Activated naive CD4-positive, alpha-beta T cell treated with Interleukin-2 at 50 U/mL for 16 hours (primary cell): ENCODE measurements at places on chromosomes 5 and 9.

- DNase-seq = no peak
Observed at GRCh38 chr5:110289512-110289810, 437.0 kb downstream of the TMEM232 start.

GRCh38 chr5:142944140-142944539 lies 174.0 kb downstream of the ARHGAP26 start:
- no peak for DNase-seq

GRCh38 chr5:6767481-6768063 lies 54.3 kb downstream of the TENT4A start:
- no peak for DNase-seq

DNA sequence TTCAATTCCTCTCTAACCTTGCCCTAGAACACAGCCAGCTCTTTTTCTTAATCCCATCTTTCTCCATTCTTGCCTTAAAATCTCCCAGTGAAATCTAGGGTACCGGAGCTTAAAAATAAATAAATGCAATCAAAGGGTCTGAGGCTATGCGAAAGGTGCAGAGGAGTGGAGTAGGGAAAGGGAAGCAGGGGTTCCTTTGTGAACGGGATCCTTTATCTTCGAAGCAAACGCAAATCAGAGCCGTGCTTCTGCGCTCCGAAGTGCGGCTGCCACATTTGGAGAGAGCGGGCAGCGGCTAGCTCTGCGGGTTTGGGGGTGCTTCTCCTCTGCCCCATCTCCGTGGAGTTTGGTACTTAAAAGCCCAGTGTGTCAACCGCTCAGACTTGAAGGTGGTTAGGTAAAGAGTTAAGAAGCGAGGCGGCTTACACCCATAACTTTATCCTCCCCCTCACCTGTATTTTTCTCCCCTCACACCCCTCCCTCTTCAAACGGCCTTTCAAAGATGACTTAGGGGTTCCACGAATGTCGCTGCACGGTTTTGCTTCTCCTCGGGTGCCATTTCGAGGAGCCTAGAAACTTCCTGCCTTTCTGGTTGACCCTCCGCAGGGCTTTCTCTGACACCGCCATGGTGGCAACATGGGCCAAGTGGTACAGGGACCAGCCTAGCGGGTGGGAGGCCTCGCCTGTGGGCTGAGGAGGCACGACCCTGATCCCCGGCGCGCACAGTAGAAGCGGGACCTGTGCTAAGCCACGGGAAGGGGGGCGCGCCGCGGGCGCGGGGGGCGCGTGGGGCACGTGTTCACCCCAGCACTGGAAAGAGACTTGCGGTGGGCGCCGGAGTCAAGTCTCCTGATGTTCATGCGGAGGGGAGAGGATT lies 31.7 kb upstream of the NFIB start:
- DNase-seq = no peak

DNA sequence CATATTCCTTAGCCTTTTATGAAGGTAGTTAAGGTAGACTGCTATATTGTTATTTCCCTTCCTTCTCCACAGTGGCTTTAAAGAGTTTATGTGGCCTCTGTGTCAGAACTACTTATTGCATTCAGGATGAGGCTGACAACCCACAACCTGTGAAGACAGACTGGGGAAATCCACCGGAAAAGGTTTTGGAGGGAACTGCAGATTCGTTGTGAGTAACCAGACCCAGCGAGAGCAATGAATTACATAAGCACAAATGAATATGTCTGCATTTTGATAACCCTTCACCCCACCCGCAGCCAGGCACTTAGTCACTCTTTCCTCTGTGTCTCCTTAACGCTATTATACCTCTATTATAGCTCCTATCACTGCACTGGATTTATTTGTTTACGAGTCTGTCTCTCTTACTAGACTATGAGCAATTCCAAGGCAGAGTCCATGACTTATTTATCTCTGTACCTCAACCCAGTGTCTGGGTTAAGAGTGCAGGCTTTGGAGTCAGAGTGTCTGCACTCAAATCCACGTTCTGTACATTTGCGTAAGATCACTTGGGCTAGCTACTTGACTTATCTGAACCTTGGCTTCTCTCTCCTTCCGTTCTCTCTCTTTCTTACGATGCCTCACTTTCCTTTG lies 19.2 kb downstream of the KCTD16 start:
- DNase-seq = peak; percentile 82

GRCh38 chr5:151899399-151899798 lies 25.3 kb downstream of the GLRA1 start:
- no peak for DNase-seq

- DNase-seq = no peak
Observed at GRCh38 chr5:112960863-112961504, 15.6 kb upstream of the DCP2 start.

GRCh38 chr9:137691646-137692351 lies 73.0 kb downstream of the EHMT1 start:
- no peak for DNase-seq

GRCh38 chr5:64184832-64185231 lies 19.2 kb downstream of the RNF180 start:
- no peak for DNase-seq

- DNase-seq = no peak
Observed at GRCh38 chr5:24232929-24233498, 411.8 kb downstream of the CDH10 start.

DNA sequence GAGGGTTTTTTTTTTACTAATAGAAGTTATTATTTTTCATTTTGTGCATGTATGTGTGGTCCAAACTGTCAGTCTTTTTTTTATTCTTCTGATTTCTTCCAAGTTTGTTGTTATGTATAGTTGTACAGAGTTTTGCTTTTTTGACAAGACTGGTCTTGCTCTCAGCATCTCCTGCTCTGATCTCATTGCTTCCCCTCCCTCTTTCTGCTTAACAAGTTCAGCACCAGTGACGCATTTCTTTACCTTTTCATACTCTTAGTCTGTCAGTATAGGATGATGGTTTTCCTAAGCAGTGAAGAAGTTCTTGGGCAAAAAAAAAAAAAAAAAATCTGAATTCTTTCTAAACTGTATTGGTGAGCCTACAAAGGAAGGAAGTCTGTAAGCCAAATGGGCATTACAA lies 135.1 kb downstream of the CD180 start:
- DNase-seq = no peak

GRCh38 chr9:129138476-129139232 lies 27.4 kb downstream of the PTPA start:
- DNase-seq = no peak

DNA sequence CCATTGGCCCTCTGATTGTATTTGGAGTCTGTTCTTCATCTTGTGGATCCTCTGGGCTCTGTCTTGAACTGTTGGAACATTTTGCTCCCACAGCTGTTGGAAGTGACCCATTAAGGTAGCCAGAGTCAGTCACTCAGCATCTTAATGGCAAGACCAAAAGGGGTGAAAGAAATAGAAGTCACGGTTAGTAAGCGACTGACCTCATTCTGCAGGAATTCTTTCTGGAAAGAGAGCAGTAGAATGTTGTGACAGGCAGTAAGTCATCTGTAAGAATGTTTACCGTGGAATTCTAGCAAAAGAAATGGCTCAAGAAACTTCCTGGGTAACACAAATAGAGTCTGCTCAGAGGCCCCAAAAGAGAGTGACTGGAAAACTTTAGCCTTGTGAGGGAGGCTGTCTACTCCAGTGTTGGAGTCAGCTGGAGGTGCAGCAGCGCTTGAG lies 28.6 kb upstream of the TNC start:
- no peak for DNase-seq

GRCh38 chr5:105677291-105677690 lies 1993.4 kb downstream of the EFNA5 start:
- no peak for DNase-seq

DNA sequence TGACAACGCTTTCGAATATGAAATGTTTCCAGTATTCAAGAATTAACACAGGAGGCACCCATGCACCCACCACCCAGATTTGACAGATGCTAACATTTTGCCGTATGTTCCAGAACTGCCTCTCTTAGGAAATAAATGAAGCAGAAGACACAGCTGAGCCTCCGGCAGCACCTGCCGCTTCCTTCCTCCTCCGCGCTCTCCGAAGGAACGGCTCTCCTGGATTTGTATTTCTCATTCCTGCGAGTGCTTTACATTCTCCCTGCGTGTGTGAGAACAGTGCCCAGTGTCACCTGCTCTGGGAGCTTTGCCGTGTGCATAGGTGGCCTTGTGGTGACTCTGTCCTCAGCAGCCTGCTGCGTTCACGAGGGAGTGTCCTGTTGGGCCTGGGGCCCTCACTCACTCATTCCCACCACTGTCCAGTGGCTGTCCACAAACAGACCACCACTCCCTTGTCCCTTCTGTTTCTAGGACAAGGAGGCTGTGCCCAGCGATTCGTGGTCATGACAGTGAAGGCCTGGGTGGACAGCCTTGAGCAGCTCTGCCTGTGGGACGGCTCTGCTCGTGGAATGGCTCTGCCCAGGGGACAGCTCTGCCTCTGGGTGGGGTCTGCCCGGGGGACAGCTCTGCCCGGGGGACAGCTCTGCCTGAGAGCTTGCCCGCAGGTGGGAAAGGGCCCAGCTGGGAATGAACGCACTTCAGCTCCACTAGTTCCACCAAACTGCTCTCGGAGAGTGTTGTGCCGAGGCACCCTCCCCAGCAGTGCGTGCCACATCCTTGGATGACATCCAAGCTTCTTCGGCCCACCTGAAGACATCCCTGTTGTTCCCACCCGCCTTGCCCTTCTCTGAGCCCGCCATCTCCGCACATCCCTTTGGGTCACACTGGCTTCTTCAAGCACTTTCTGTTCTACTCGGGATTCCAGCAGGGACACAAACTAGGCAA lies 170.5 kb upstream of the PPP1R26 start:
- no peak for DNase-seq

GRCh38 chr5:2890011-2890410 lies 138.5 kb upstream of the IRX2 start:
- no peak for DNase-seq

- no peak for DNase-seq
Observed at GRCh38 chr5:154211641-154212390, 21.3 kb downstream of the GALNT10 start.

- DNase-seq = no peak
Observed at GRCh38 chr9:70480405-70480980, 66.0 kb upstream of the KLF9 start.

DNA sequence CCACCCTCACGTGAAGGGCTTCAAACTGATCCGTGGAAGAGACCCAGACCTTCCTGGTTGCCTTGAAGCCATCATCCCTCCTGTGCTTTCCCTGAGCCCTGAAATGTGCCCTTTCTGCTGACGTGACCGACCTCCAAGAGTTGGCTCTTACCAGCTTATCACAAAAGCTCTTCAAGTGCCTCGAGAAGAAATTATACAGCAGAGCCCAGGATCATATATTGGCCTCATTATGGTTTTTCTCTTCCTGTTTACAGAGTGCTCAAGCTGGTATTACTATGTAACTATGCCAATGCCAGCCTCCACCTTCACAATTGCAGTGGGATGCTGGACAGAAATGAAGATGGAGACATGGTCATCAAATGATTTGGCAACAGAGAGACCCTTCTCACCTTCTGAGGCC lies 66.0 kb downstream of the AOPEP start:
- no peak for DNase-seq

DNA sequence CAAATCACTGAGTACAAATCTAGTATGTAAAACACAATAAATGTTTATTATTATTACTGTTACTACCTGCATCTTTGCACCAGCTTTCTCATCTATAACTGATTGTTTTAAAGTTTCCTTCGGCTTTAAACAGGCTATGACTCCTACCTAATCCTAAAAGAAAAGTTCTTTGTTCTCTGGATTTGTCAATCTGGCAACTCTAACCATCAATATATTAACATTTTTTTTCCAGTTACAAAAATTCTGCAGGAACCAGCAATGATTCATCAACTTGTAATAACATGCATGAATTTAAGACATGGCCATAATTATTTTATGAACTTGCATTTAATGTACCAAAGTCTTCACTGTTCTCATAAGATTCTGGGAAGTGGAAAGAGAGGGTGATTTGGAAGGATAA lies 228.5 kb downstream of the PIK3R1 start:
- no peak for DNase-seq

DNA sequence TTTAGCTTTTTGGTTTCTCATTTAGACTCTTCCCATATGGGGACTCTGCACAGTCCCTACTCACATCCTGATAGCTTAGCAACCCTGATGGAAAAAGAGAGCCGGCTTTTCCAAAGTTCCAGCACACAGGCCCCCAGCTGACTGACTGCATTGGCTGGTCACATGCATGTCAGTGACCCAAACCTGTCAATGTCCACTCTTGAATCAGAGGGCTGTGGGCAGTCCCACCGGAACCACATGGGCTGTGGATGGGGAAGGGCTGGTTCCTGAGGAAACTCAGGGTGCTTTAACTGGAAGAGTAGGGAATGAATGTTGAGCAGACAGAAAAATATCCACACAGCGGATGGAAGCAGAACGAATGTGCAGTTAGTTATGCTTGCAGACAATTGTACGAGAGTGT lies 136.6 kb downstream of the NSG2 start:
- no peak for DNase-seq

GRCh38 chr5:159444441-159445082 lies 114.3 kb upstream of the IL12B start:
- no peak for DNase-seq

- DNase-seq = no peak
Observed at GRCh38 chr9:18371621-18372020, 102.3 kb upstream of the ADAMTSL1 start.

DNA sequence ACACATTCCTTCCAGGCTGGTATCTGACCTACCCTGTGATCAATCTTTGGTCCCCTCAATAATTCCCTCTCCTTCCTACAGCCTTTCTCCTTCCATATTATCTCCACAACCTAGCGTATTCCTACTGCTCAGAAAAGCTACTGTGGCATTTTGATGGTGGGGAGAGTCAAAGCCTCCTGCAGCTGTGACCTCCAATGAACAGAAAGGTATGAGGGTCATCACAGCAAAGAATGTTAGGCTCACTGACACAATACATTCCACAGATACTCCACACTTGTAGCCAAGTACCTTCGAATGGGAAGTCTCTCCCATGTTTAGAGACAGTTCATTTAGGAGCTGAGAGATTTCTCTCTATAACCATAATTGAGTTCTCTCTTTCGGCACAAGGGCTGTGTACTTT lies 5.9 kb downstream of the FBN2 start:
- no peak for DNase-seq

GRCh38 chr5:91311697-91312501 lies 71.2 kb downstream of the ARRDC3 start:
- peak; percentile 61 for DNase-seq

- no peak for DNase-seq
Observed at GRCh38 chr5:158464383-158464782, 605.4 kb upstream of the CLINT1 start.

DNA sequence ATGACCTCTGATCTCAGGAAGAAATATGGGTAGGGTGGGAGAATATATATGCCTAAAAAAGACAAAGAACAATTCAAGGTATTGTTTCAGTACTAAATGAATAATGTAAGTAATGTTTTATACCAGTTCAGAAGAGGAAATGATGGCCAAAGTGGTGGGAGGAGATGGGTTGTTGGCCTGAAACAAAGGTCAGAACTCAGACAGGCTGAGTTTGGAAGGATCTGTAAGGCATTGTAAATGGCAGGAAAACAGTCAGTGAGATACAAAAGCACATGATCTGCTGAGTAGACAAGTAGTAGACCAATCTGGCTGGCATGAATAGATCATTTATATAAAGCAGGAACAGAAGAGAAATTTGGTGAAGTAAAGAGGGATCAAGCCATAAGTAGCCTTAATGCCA lies 175.8 kb upstream of the PLCXD3 start:
- DNase-seq = no peak
